ENCODE measurements at places on chromosomes 13 and 19. TPM values are rescaled to one million over a fixed set of nuclear protein-coding genes. Genes with fewer than 3 reads are reported as not detected.

Gene SBK3
- total RNA-seq = not detected

DNA sequence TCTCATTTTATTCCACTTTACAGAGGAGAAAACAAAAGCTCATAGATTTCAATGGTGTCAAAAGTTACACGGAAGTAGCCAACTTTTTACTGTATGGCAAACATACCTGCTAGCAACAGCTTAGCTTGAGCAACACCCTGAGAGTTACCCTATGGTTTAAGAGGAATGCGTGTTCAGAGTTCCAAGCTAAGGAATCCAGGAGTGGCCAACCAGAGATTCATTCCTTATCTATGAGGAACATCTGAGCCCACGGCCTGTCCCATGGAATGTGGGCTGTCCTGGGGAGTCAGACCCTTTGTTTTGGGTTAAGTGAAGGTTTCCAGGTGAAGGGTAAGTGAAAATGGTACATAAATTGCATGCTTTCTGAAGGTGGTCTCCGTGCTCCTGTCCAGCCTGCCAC is 67.5 kb downstream of the STARD13 start:
- DNase-seq = peak; percentile 62
- H3K27me3 ChIP-seq = no peaks in the 10 kb centered on the region
- peak overlapping the region; percentile 37 for H3K4me3 ChIP-seq
- peak overlapping the region; percentile 94 for H3K27ac ChIP-seq
- H3K4me1 ChIP-seq = peaks cover 67% of the 10 kb centered on the region

Gene CEACAM21
- total RNA-seq = not detected

GRCh38 chr13:99796175-99796819 is 175.3 kb downstream of the ZIC5 start:
- H3K36me3 ChIP-seq = no peaks in the 10 kb centered on the region
- no peaks in the 10 kb centered on the region for H3K4me1 ChIP-seq
- H3K27me3 ChIP-seq = no peaks in the 10 kb centered on the region
- DNase-seq = peak; percentile 72
- H3K27ac ChIP-seq = no peak overlapping the region

Gene UBXN6
- 110 TPM for total RNA-seq

Gene FBXO27
- total RNA-seq = 0.28 TPM

DNA sequence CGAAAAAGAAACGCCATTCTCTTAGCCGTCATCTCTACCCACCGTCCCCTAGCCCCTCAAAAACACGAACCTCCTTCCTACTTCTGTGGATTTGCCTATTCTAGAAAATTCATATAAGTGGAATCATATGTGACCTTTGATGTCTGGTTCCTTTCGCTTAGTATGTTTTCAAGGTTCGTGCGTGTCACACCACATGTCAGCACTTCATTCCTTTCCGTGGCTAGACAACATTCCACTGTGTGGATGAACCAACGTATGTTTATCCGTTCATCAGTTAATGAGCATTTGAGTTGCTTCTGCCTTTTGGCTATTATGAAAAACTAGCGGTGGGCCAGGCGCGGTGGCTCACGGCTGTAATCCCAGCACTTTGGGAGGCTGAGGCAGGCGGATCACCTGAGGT is 14.0 kb upstream of the PPP1R12C start:
- no peak for DNase-seq
- H3K27me3 ChIP-seq = no peaks in the 10 kb centered on the region
- no peak overlapping the region for H3K4me3 ChIP-seq
- H3K4me1 ChIP-seq = peaks cover 5% of the 10 kb centered on the region
- H3K27ac ChIP-seq = no peak overlapping the region

Gene C1QTNF9B
- not detected for total RNA-seq

DNA sequence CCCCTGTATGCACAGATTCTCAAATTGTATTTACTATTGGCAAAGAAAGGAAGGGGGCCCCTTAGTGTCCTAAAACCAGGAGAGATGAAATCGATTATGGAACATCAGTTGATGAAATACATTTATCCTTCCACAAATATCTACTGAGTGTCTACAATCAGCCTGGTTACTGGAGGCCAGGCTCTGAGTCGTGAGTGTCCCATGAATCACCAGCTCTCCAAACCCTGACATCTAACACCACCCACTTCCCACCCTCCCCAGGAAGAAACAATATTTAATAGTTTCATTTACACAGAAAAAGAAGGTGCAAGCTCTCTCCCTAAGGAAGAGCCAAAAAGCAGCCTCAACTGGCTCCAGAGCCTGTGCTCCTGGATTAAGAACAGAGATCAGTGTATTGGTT is 25.2 kb downstream of the KCTD15 start:
- DNase-seq = peak; percentile 40
- H3K27me3 ChIP-seq = no peaks in the 10 kb centered on the region
- H3K36me3 ChIP-seq = no peaks in the 10 kb centered on the region

Gene LYPD5
- total RNA-seq = 0.47 TPM

Gene MEX3D
- total RNA-seq = 20.0 TPM

- peak within 1 kb of the TSS; percentile 84 for H3K4me3 ChIP-seq
- DNase-seq = peak; percentile 99
- H3K36me3 ChIP-seq = peaks cover 24% of the 10 kb centered on the region
- peak within 1 kb of the TSS; percentile 84 for H3K27ac ChIP-seq
- peaks cover 3% of the 10 kb centered on the region for H3K4me1 ChIP-seq
Observed at GRCh38 chr19:633068-633785, at the start of gene POLRMT. TSS of gene POLRMT (minus strand) at chr19:633537. CDS start at chr19:633512, 25 bp downstream.

DNA sequence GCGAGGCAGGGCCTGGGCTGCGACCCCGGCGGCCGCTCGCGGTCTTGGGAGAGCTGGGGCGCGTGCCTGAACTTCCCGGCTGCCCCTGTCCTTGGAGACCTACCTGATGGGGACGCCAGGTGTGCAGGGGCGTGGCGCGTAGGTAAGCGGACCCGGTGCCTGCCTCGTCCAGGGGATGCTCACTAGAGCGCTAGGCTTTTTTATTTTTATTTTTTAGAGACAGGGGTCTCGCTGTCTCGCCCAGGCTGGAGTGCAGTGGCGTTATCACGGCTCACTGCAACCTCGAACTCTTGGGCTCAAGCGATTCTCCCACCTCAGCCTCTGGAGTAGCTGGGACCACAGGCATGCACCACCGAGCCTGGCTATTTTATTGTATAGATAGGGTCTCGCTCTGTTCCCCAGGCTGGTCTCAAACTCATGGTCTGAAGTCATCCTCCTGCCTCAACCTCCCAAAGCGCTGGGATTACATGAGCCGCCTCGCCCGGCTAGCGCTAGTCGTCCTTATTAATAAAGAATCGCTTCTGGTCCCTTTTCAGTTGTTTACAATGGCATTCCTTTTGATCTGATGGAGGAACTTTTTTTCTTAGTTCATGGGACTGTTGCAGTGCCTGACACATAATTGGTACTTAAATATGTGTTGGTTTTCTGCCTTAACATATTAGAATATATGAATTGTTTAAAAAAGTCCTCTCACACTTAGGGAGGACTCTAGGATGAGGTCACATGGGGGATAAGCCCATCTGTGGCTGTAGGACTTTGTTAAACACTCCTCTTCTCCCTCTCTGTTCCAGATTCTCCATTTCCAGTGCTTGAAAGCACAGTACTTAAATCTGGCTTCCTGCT is 812 bp downstream of the DPY19L3 start:
- peak; percentile 5 for DNase-seq
- H3K27ac ChIP-seq = peak overlapping the region; percentile 93

- DNase-seq = no peak
- peaks cover 44% of the 10 kb centered on the region for H3K4me1 ChIP-seq
- H3K36me3 ChIP-seq = peaks cover 4% of the 10 kb centered on the region
- no peak overlapping the region for H3K4me3 ChIP-seq
- no peaks in the 10 kb centered on the region for H3K27me3 ChIP-seq
- H3K27ac ChIP-seq = peak overlapping the region; percentile 55
Observed at GRCh38 chr13:98556968-98557631, 19.8 kb downstream of the STK24 start.

GRCh38 chr19:17680230-17680722 is 7.9 kb downstream of the UNC13A start:
- no peak overlapping the region for H3K4me3 ChIP-seq
- H3K4me1 ChIP-seq = no peaks in the 10 kb centered on the region
- no peak overlapping the region for H3K27ac ChIP-seq
- DNase-seq = no peak
- H3K27me3 ChIP-seq = peaks cover 50% of the 10 kb centered on the region
- H3K36me3 ChIP-seq = no peaks in the 10 kb centered on the region

GRCh38 chr13:45545686-45546409 is 69.7 kb downstream of the ERICH6B start:
- H3K36me3 ChIP-seq = peaks cover 6% of the 10 kb centered on the region
- H3K27ac ChIP-seq = no peak overlapping the region
- H3K4me1 ChIP-seq = no peaks in the 10 kb centered on the region
- H3K4me3 ChIP-seq = no peak overlapping the region
- H3K27me3 ChIP-seq = peaks cover 25% of the 10 kb centered on the region

Gene GRK1
- not detected for total RNA-seq

DNA sequence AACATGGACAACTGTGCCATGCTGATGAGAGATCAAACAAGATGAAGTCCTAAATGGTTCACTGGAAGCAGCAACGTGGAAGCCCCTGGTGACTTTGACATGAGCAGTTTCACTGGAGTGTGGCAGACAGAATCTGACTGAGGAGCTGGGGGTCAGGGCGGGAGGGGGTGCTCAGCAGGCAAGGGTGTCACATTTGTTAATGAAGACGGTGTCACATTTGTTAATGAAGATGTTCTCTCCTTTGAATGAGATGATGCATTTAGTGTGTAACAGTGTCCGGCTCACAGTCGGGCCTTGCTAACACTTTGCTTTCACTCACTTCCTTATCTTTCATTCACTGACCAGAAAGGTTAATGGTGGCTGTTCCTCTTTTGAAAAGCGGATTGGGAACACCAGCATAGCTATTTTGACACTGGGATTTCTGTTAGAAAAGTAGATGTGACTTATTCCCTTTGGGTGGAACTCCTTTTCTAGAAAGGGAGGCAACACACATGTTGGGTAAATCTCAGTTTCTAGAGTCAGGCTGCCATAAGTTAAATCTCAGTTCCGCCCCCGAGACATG is 693.7 kb downstream of the UQCRFS1 start:
- H3K27me3 ChIP-seq = no peaks in the 10 kb centered on the region
- H3K36me3 ChIP-seq = no peaks in the 10 kb centered on the region
- H3K4me1 ChIP-seq = no peaks in the 10 kb centered on the region
- H3K27ac ChIP-seq = no peak overlapping the region
- DNase-seq = no peak
- no peak overlapping the region for H3K4me3 ChIP-seq

DNA sequence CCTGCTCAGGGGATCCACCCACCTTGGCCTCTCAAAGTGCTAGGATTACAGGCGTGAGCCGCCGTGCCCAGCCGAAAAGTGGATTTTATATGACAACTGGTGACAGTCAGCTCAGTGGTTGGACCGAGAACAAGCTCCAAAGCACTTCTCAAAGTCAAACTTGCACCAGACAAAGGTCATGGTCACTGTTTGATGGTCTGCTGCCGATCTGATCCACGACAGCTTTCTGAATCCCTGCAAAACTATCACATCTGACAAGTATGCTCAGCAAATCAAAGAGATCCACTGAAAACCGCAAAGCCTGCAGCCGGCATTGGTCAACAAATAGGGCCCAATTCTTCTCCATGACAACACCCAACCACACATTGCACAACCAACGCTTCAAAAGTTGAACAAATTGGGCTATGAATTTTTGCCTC is 21.6 kb upstream of the NAA16 start:
- no peaks in the 10 kb centered on the region for H3K27me3 ChIP-seq
- peaks cover 7% of the 10 kb centered on the region for H3K4me1 ChIP-seq
- no peak overlapping the region for H3K27ac ChIP-seq
- no peak overlapping the region for H3K4me3 ChIP-seq
- no peak for DNase-seq

Gene SYT5
- total RNA-seq = not detected

DNA sequence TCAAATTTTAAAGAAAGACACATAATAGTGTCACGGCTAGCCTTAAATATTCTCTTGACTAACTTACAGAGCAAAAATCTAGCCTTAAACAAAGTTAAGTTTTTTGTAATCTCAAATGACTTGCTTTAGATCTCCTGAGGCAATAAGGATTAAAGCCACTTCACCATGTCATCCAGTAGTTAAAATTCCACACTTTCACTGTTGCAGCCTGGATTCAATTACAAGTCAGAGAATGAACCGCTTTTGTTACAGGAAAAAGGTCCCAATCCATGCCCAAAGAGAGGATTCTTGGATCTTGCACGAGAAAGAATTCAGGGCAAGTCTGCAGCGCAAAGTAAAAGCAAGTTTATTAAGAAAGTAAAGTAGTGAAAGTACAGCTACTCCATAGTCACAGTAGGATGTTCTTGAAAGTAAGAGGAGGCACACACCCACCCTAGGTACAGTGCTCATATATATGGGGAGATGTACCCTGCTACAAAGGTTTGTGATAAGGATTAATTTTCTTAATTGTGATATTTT is 34.6 kb upstream of the CD177 start:
- H3K36me3 ChIP-seq = no peaks in the 10 kb centered on the region
- H3K4me1 ChIP-seq = peaks cover 10% of the 10 kb centered on the region
- H3K4me3 ChIP-seq = no peak overlapping the region
- no peaks in the 10 kb centered on the region for H3K27me3 ChIP-seq
- no peak overlapping the region for H3K27ac ChIP-seq

DNA sequence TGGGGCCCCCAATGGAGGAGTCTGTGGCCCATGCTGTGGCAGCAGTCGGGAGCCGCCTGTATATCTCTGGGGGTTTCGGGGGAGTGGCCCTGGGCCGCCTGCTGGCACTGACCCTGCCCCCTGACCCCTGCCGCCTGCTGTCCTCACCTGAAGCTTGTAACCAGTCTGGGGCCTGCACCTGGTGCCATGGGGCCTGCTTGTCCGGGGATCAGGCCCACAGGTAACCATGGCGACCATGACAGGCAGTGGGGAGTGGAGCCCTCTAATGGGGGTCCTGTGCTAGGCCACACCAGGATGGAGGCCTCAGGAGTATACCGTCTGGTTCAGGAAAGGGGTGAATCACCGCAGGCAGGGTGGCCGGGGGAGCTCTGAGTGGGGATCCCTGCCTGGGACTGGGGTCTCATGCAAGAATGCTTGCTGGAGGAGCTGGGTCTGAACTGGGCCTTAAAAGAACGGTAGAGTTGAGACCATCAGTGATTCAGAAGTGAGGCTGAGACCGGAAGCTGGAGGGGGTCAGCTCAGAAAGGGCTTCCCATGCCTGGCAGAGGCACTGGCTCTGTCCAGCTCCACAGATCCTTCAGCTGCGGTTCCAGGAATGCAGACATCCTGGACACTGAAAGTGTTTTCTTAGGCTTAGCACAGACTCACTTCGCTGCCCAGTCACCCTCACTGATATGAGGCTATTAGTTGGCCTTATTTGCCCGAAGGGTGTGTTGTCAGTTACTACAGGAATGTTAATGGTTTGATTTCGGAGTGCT is 29.1 kb downstream of the CNFN start:
- H3K4me3 ChIP-seq = no peak overlapping the region
- no peaks in the 10 kb centered on the region for H3K4me1 ChIP-seq
- peaks cover 31% of the 10 kb centered on the region for H3K36me3 ChIP-seq
- DNase-seq = no peak

- H3K4me3 ChIP-seq = peak overlapping the region; percentile 52
- peaks cover 34% of the 10 kb centered on the region for H3K27me3 ChIP-seq
- H3K36me3 ChIP-seq = peaks cover 7% of the 10 kb centered on the region
- no peak for DNase-seq
- H3K27ac ChIP-seq = no peak overlapping the region
Observed at GRCh38 chr19:13864667-13865570, 12.0 kb upstream of the NANOS3 start.

GRCh38 chr13:22121146-22121739 is 450.4 kb downstream of the FGF9 start:
- no peaks in the 10 kb centered on the region for H3K36me3 ChIP-seq
- H3K27me3 ChIP-seq = peaks cover 11% of the 10 kb centered on the region
- H3K4me1 ChIP-seq = no peaks in the 10 kb centered on the region
- no peak for DNase-seq

GRCh38 chr13:58767566-58767965 is 1136.0 kb downstream of the PCDH17 start:
- H3K4me3 ChIP-seq = no peak overlapping the region
- no peaks in the 10 kb centered on the region for H3K27me3 ChIP-seq
- no peaks in the 10 kb centered on the region for H3K4me1 ChIP-seq
- no peak for DNase-seq
- no peaks in the 10 kb centered on the region for H3K36me3 ChIP-seq

Measured in MCF 10A (cell line).